NCI-H2081 treated with DMSO at 0.1 percent for 48 hours (cell line): ENCODE measurements at places on chromosomes 13 and 19.
A peak's percentile ranks its signal among the peaks of the same experiment; 100 is the strongest.

DNA sequence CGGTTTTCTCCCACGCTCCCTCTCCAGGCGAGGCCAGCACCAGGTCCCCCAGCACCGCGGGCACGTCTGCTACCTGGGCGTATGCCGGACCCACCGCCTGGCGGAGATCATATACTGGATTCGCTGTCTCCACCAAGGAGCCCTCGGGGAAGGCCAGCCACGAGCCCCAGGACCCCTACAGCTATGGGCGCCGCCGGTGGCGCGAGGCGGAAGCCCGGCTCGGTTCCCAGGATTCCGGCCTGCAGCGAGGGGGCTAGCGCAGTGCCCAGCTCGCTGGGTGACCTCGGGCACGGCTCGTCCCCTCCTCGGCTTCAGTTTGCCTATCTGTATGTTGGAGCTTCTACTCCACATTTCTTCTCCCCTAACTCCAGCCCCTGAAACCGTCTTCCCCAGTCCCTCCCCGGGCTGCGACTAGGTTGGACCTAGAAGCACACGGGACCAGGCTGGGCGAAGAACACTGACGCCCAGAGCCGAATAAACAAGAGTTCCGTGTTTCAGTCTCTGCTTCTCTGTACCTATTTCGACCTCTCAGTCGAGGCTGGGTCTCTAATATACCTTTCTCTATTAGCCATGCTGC, 749 bp upstream of the CPT1C start:
- no peak for DNase-seq

- no peak for DNase-seq
These were observed 4.0 kb upstream of the UBE2M start for GRCh38 chr19:58562122-58563033.

DNA sequence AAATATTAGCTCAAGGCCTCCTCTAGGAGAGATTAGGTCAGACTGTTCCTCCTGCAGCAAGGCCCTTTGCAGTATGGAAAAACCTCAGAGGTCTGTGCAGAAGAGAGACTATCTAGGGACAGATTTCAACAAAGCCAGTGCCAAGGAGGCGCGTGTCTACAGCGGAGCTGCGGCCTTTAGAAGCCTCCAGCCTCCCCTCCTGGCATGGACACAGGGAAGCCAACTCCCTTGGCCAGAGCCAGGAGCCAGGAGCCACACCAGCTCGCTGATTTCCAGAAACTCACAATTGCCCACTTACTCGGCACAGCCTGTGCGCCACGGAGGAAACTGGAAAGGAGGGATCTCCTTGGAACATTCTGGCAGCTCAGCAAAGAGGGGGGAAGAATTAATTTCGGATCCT, 63.4 kb downstream of the INSR start:
- DNase-seq, result no peak

GRCh38 chr13:95862408-95862807, 185.5 kb downstream of the DNAJC3 start:
- DNase-seq, result no peak

DNA sequence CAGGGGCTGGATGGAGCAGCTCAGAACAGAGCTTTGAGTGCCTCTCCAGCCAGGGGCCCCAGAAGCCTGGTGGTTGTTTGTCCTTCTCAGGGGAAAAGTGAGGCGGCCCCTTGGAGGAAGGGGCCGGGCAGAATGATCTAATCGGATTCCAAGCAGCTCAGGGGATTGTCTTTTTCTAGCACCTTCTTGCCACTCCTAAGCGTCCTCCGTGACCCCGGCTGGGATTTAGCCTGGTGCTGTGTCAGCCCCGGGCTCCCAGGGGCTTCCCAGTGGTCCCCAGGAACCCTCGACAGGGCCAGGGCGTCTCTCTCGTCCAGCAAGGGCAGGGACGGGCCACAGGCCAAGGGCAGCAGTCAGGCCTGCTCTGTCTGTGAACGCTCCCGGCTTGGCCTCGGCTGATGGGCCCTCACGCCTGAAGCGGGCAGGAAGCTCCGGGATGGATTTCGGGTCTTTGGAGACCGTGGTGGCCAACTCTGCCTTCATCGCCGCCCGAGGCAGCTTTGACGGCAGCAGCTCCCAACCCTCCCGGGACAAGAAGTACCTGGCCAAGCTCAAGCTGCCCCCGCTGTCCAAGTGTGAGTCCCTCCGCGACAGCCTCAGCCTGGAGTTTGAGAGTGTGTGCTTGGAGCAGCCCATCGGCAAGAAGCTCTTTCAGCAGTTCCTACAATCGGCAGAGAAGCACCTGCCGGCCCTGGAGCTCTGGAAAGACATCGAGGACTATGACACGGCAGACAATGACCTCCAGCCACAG, at the start of gene GRK1:
Gene GRK1, plus strand, starts transcription at position 269 of the 751 bp plus-strand sequence. Its CDS starts 168 bp downstream, at position 437.
- DNase-seq, result no peak

GRCh38 chr13:45333251-45333976, 7.6 kb downstream of the TPT1 start:
- no peak for DNase-seq

DNA sequence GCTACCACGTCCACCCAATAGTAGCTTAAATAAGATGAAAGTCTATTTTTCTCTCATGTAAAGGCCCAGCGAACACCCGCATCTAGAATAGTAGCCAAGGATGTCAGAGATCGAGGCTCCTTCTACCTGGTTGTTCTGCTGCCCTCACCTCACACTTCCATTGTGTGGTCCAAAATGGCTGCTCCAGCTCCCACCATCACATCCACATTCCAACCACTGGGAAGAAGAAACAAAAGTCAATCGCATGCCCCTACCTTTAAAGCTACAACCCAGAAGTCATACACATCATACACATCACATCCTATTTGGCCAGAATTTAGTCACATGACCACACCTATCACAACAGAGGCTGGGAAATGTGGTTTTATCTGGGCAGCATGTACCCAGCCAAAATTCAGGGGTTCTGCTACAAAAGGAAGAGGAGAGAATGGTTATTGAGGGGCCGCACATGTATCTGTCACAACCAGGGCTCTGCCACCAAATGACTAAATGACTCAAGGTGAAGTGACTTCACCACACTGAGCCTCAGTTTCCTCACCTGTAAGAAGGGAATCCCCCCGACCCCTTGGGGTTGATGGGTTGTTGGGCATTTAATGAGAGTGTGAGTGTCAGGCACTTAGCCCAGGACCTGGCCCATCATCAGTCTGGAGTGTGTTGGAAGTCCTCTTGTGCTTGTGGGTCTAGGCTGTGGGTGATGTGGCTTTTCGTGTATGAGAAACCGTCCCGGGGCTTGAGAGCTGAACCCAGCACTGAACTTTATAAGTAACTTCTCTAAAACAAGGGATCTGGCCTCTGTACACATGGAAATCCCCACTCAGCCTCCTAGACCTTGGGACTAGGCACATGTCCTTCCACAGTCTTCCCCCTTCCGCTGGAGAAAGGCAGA, 10.2 kb upstream of the CBLC start:
- no peak for DNase-seq

GRCh38 chr19:49682274-49682673, 5.2 kb downstream of the PRMT1 start:
- DNase-seq, result no peak

GRCh38 chr13:110499621-110500281, 61.8 kb downstream of the RAB20 start:
- DNase-seq, result peak; percentile 92

DNA sequence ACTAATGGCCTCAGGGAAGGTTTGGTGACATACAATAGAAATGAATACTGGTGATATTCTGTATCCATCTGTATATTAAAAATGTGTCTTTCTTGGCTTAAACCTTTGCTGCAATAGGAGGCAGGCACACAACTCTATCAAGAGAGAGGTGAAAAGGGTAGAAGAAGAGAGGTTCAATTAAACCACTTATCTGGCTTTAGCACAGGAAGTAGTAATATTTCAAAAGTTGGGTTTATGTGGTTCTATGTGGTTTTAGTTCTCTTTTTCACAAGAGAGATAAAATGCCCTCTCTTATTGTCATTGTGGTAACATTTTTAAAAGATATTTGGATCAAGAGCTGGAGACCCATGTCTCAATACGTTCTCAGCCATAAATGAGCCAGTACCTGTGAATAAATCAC, 146.2 kb upstream of the FNDC3A start:
- DNase-seq, result no peak

GRCh38 chr19:5292822-5293611, 47.6 kb downstream of the PTPRS start:
- no peak for DNase-seq

DNA sequence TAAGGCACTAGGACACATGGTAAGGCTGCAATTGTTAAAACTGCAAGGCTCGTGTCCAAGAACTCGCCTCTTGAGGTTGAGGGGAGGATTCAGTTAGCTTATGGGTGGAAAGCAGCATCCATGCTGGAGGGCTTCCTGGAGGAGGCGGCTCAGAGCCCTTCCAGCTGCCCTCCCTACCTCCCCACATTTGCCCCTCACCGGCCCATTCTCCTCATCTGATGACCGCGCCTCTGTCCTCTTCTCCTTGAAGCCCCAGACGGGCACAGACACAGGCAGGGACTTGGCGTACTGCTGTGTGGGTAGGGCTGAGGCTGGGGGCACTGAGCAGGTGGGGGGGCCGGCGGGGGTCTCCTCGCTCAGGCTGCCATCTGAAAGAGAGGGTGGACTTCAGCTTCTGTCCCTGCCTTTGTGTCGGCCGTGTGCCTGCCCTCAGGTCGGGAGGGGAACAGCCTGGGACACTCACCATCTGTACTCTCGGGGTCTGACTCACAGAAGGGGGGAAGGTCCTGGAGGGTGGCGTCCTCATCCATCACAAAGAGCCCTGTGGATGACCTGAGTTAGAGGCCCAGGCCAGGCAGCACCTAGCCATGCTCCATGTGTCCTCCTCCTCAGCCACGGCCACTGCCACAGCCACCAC, 4.1 kb upstream of the PNKP start:
- DNase-seq, result no peak

- DNase-seq, result no peak
These were observed 63.6 kb downstream of the ZNF429 start for GRCh38 chr19:21568816-21569493.

DNA sequence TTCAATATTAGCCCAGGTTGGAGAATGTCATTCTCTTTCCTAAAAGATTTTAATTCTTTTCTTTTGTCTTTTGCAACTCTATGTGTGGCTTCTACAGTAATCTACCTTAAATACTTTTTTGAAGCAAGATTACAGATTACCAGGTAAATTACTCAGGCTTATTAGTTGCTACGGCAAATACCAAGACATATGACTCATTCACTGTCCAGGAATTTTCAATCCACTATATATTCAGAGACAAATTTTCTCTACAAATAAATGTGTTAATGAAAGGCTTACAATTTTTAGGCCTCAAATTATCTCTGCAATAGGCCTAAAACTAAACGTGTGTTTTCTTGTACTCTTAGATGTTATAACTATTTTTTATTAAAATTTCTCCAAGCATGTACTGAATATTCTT, 631.3 kb downstream of the DIAPH3 start:
- no peak for DNase-seq

- no peak for DNase-seq
These were observed 92.6 kb downstream of the MZT1 start for GRCh38 chr13:72634859-72635258.

DNA sequence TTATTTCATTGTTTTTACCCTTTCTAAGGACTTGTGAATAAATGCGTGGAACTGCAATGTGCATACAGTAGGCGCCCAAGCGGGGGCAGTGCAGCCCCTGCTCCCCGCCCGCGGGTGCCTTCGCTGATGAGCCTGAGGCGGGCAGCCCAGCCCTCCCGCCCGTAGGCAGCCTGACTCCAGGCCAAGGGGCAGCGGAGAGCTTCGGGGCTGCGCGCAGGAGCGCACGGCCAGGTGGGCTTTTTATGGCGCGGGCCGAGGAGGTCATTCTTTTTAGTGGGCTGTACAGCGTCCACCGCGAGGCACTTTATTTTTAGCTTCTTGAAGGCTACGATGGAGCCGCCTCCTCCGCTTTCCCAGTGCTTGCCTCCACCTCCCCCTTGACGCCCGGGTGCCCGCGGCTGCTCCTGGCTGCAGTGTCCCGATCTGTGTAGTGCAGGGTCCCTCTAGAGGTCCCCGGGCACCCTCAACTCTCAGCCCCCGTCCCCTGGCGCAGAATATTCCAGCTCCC, 60.5 kb downstream of the CCNE1 start:
- no peak for DNase-seq

DNA sequence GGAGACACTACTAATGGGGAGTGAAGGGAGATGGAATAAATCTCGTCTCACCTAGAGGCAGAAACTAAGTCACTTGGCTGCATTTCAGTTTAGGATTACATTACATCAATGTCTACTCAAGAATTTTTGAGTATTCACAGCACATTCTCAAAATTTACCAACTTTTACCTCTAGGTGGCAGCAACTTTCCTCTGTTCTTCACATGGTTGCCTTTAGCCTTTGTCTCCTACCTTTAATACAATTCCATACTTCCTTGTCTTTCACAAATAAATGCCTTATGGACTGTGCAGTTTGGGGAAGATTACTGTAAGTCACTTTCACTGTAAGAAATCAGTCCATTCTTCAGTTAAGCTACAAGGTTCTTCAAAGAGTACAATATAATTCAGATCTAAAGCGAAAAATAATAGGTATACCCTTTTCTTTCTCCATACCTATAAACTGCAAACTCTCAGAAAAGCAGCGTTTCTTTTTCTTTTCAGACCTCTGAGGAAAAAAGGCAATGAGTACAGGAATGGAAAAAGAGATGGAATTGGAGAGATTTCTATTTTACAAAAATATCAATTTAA, 379.4 kb downstream of the KLF12 start:
- DNase-seq, result no peak

DNA sequence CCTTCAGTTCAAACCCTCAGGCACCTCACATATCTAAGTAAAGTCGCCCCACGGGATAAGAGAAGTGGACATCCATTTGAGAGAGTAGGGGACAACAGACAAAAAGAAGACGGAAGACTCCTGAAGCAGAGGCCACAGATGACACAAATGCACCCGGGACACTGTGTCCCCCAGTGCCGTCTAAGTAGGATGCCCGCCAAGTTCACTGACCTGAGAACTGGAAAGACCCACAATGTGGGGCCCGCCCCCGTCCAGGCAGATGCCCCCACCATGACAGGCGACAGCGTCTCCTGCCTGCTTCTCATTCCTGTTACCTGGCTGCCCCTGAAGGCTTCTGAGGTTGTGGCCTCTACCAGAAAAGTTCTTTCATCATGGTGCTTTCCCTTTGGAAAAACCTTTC, 16.9 kb downstream of the ANKRD27 start:
- no peak for DNase-seq

GRCh38 chr19:32418155-32418554, 12.6 kb downstream of the DPY19L3 start:
- no peak for DNase-seq

DNA sequence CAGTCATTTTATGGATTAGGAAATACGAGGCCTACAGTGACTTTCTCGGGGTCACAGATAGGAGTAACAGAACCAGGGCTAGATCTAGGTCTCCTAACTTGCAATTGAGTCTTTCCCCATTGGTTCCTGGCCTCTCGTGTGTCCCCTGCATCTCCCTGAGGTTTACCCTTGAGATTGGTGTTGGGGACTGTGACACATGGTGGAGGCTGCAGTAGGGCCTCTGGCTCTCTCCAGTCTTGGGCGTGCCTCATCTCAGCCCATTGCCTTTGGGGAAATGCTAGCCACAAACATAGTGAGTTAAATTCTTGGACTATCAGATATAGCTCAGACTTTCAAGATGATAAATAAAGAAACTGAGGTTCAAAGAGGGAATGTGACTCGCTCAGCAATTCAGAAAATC, 212.1 kb downstream of the KCNRG start:
- DNase-seq, result no peak

GRCh38 chr13:77094773-77095172, 67.8 kb upstream of the FBXL3 start:
- DNase-seq, result no peak

- no peak for DNase-seq
These were observed 9.3 kb upstream of the ACP4 start for GRCh38 chr19:50780753-50781435.

- no peak for DNase-seq
These were observed 4.3 kb downstream of the NANOS3 start for GRCh38 chr19:13881251-13881691.

GRCh38 chr13:23510979-23511735, 59.1 kb upstream of the TNFRSF19 start:
- no peak for DNase-seq

GRCh38 chr13:59112221-59112718, 1051.5 kb downstream of the DIAPH3 start:
- no peak for DNase-seq
